Ovary (tissue), 10 donors: ENCODE measurements at places on chromosomes 12 and 14.
A peak's percentile ranks its signal among the peaks of the same experiment; 100 is the strongest.

DNA sequence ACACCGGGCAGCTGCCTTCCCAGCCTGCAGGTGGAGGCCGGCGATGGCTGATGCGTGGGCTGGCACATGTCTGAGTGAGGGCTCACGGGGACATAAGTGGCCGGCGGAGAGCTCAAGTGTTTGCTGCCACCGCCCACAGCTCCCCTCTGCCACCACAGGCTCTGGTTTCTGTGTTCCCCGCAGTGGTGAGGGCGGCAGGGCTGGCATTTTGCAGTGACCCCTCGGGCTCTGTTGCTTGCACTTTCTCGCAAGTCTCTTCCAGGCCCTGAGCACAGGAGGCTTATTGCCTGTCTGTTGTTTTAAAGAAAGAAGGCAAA lies 271.0 kb upstream of the RTL1 start:
- H3K4me3 ChIP-seq: no peak overlapping the region
- no peaks in the 10 kb centered on the region for H3K27me3 ChIP-seq
- DNase-seq: no peak
- no peak overlapping the region for H3K27ac ChIP-seq
- no peaks in the 10 kb centered on the region for H3K36me3 ChIP-seq

GRCh38 chr12:130973906-130974305 lies 20.2 kb downstream of the ADGRD1 start:
- no peak overlapping the region for H3K27ac ChIP-seq
- no peaks in the 10 kb centered on the region for H3K36me3 ChIP-seq
- peaks cover 1% of the 10 kb centered on the region for H3K4me1 ChIP-seq
- no peak overlapping the region for H3K4me3 ChIP-seq
- no peak for DNase-seq
- H3K27me3 ChIP-seq: no peaks in the 10 kb centered on the region

DNA sequence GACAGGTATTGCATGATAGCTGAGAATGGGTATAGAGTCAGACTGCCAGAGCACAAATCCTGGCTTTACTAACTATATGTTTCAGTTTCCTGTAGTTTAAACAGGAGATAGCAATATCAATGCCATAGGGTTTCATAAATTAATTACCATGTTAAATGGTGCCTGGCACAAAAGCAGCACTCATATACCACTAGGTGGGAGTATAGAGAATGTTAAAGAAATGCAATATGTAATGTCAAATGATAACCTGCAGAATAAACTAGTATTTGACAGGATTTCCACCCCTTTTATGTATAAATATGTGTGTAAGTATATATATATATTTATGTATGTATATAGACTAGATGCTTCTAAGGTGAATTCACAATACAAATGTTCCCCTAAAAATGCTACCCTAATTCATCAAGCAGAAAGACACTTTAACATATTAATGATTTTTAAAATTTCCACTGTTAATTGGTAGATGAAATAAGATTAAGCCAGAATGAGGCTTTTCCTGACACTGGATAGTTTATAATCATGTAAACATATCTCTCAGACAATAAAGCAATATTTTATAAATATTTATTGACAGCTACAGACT lies 8.6 kb downstream of the WDR89 start:
- no peak overlapping the region for H3K27ac ChIP-seq
- no peak overlapping the region for H3K4me3 ChIP-seq
- H3K36me3 ChIP-seq: no peaks in the 10 kb centered on the region

GRCh38 chr14:52917735-52918134 lies 33.1 kb downstream of the FERMT2 start:
- DNase-seq: no peak
- peaks cover 5% of the 10 kb centered on the region for H3K4me1 ChIP-seq
- no peaks in the 10 kb centered on the region for H3K36me3 ChIP-seq
- no peak overlapping the region for H3K4me3 ChIP-seq
- no peaks in the 10 kb centered on the region for H3K27me3 ChIP-seq

DNA sequence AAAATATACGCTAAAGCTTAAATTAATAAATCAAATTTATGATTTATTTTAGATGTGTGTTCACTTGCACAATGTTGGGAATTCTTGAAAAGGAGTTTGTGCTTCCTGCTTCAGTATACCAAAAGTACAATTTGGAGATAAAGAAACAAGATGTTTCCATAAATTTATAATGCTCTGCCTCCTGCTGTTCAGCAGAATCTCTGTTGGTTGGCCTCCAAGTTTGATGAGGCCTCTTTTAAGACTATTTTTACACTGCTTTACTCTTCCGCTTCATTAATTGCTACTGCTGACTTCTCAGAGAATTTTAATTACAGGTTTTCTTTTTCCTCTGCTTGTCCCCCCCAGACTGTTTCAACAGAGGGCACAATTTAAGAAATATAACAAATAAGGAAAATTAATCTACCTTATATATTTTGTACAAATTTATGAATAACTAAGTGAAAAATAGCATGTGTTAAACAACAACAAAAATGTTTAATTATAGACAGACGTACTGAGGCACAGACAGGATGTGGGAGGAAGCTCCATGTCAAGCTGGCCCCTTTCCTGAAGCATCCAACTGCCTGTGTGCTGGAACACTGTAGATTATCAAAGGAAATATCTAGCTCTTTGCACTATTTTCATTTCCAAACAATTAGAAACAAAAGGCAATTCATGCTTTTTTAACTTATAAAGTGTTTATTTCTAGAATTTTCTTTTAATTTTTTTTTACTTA lies 83.9 kb downstream of the PIK3C2G start:
- H3K27me3 ChIP-seq: no peaks in the 10 kb centered on the region
- H3K36me3 ChIP-seq: no peaks in the 10 kb centered on the region
- no peak for DNase-seq
- peaks cover 2% of the 10 kb centered on the region for H3K4me1 ChIP-seq
- no peak overlapping the region for H3K27ac ChIP-seq

- no peak overlapping the region for H3K27ac ChIP-seq
- no peak for DNase-seq
- no peaks in the 10 kb centered on the region for H3K4me1 ChIP-seq
- no peak overlapping the region for H3K4me3 ChIP-seq
Observed at GRCh38 chr12:103572312-103573045, 14.6 kb upstream of the STAB2 start.

DNA sequence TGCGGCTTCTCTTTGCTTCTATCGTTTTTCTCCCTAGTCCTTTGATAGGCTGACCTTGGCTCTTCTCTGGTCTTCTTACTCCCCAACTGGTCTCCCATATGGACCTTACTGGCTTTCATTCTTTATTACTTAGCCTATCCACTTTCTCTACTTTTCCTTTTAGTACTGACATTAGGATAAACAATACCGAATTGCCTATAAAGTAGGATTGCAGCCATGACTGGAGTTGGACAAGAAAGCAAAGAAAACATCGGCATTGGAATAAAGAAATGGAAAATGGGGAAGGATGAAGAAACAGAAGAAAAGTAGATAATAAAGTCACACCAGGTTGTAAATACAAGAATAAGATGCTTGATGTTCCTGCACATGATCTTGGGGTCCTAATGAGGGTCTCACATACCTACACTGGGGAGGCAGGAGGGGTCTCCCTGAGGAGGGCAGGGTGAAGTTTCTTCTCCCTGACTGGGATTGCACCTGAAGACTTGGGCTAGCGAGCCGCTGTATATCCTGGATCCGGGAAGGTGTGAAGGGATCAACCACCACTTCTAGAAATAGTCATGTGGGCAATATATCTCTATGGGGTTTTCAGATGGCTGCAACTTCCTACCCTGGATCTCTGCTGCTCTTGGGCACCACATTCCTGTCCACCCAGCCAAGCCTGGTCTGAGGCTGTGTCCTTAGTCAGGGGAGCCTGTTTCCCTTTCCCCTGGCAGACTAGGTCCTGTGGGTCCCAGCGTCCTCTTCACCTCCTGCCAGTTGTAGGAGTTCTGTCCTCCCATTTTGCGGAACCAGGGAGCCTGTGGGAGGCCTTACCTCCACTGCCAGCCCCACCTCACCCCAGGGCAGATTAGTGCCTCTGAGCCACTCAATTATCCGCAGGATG lies 13.1 kb downstream of the NKX2-1 start:
- no peaks in the 10 kb centered on the region for H3K4me1 ChIP-seq
- no peak for DNase-seq
- no peaks in the 10 kb centered on the region for H3K36me3 ChIP-seq
- no peak overlapping the region for H3K27ac ChIP-seq

GRCh38 chr12:56568146-56568545 lies 46.5 kb downstream of the RBMS2 start:
- H3K36me3 ChIP-seq: no peaks in the 10 kb centered on the region
- H3K27ac ChIP-seq: no peak overlapping the region
- H3K4me1 ChIP-seq: peaks cover 1% of the 10 kb centered on the region
- no peaks in the 10 kb centered on the region for H3K27me3 ChIP-seq

GRCh38 chr14:70808416-70809224 lies 693 bp downstream of the MAP3K9 start:
- H3K27me3 ChIP-seq: no peaks in the 10 kb centered on the region
- DNase-seq: peak; percentile 24
- peak overlapping the region; percentile 57 for H3K27ac ChIP-seq
- H3K4me1 ChIP-seq: no peaks in the 10 kb centered on the region
- H3K4me3 ChIP-seq: peak overlapping the region; percentile 56

GRCh38 chr12:13812168-13812567 lies 169.2 kb downstream of the GRIN2B start:
- H3K27ac ChIP-seq: no peak overlapping the region
- H3K27me3 ChIP-seq: no peaks in the 10 kb centered on the region
- no peak for DNase-seq
- H3K4me1 ChIP-seq: no peaks in the 10 kb centered on the region
- H3K4me3 ChIP-seq: no peak overlapping the region

DNA sequence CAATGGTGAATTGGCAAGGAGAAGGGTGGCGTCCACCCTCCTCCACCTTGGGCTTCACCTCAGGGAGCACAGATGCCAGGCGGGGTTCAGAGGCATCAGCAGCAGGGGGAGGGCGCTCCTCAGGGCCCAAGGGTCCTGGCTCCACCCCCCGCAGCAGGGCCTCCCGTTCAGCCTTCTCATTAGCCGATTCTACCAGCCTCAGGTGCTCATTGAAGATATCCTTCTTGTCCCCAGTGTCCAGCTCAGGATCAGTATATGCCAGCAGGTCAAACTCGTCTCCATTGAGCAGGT lies 19.3 kb upstream of the PRKAG1 start:
- no peaks in the 10 kb centered on the region for H3K4me1 ChIP-seq
- DNase-seq: no peak
- H3K27me3 ChIP-seq: no peaks in the 10 kb centered on the region
- H3K36me3 ChIP-seq: no peaks in the 10 kb centered on the region

DNA sequence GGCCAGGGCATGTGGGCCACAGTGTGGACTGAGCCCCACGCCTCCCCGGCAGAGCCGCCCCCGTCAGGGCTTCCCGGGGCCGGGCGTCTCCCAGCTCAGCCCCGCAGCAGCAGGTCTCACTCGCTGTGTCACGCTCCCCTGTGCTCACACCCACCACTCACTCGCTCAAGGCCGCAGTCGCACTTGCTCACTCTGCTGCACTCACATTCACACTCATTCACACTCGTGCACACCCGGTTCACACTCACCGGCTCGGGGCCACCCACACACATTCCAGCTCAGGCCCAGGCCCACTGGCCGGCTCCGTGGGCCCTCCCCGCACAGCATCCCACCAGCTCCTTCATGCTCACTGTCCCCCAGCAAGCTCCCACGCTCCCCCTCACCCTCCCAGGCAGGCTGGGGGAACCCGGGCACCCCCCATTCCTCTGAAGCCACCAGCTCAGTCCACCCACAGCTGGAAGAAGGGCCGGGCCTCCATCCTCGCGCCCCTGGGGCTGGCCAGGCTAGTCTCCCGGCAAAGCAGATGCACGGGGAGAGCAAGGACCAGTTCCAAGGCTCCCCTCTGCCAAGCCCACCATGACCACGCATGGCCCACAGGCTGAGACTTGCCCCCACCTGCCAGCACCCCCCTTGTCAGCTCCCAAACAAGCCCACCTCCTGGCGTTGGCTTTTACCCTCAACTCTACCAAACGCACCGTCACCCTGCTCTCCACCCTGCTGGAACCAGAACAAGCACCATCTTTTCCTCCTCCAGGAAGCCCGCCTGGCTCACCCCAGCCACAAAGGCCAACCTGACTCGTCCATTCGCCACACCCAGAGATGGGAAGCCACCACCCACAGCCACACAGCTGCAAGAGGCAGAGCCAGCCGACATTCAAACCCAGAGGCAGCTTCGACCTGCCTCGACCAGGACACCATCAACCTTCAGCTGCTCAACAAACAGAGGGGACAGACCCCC lies 28.0 kb downstream of the NCOR2 start:
- peaks cover 53% of the 10 kb centered on the region for H3K4me1 ChIP-seq
- no peak for DNase-seq
- H3K27ac ChIP-seq: no peak overlapping the region
- H3K27me3 ChIP-seq: no peaks in the 10 kb centered on the region
- no peak overlapping the region for H3K4me3 ChIP-seq
- no peaks in the 10 kb centered on the region for H3K36me3 ChIP-seq

GRCh38 chr14:75434890-75435248 lies 7.0 kb downstream of the JDP2 start:
- H3K27me3 ChIP-seq: no peaks in the 10 kb centered on the region
- H3K4me3 ChIP-seq: no peak overlapping the region
- H3K27ac ChIP-seq: no peak overlapping the region
- H3K36me3 ChIP-seq: no peaks in the 10 kb centered on the region

DNA sequence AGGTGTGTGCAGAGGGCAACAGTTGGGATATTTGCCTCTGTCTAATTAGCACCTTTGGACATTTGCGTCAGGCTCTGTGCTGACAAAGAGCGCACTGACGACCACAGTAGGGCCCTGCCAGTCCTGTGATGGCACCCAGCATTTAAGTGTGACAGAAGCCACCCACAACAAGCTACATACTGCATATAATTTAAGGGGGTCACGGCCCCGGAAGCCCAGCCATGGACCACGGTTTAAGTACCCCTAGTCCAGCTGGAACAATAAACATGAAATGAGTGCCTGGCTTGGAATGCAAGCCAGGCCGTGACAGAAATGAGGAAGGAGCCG lies 16.8 kb upstream of the DYNC1H1 start:
- DNase-seq: no peak
- peak overlapping the region; percentile 77 for H3K27ac ChIP-seq
- H3K36me3 ChIP-seq: no peaks in the 10 kb centered on the region
- H3K4me1 ChIP-seq: peaks cover 4% of the 10 kb centered on the region

- no peaks in the 10 kb centered on the region for H3K36me3 ChIP-seq
- no peak overlapping the region for H3K4me3 ChIP-seq
- DNase-seq: no peak
- no peaks in the 10 kb centered on the region for H3K27me3 ChIP-seq
- H3K27ac ChIP-seq: no peak overlapping the region
Observed at GRCh38 chr12:52810554-52810953, 3.4 kb downstream of the KRT4 start.

GRCh38 chr14:103108749-103109207 lies 14.3 kb downstream of the EXOC3L4 start:
- H3K4me1 ChIP-seq: peaks cover 18% of the 10 kb centered on the region
- DNase-seq: no peak
- H3K27me3 ChIP-seq: no peaks in the 10 kb centered on the region

DNA sequence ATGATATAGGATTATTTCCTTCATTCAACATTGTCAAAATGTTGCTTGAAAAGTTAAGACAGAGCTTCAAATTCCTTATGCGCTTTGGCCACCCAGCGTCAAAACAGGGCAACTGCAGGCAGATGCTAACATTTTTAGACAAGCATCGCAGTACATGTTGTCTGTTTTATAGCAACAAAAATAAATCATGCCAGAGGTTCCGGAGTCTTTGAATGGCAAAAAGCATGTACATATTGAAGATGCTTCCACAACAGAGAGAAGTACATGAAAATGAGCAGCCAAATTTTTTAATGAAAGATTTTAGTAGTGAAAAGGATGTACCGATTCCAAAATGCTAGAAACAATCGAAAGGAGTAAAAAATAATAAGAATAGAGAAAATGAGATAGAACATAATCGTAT lies 49.8 kb upstream of the USP15 start:
- no peak overlapping the region for H3K27ac ChIP-seq
- H3K27me3 ChIP-seq: no peaks in the 10 kb centered on the region
- no peak for DNase-seq
- no peak overlapping the region for H3K4me3 ChIP-seq
- no peaks in the 10 kb centered on the region for H3K36me3 ChIP-seq
